ENCODE measurements at places on chromosomes 16 and 17. TPM values are rescaled to one million over a fixed set of nuclear protein-coding genes. Genes with fewer than 3 reads are reported as not detected.

DNA sequence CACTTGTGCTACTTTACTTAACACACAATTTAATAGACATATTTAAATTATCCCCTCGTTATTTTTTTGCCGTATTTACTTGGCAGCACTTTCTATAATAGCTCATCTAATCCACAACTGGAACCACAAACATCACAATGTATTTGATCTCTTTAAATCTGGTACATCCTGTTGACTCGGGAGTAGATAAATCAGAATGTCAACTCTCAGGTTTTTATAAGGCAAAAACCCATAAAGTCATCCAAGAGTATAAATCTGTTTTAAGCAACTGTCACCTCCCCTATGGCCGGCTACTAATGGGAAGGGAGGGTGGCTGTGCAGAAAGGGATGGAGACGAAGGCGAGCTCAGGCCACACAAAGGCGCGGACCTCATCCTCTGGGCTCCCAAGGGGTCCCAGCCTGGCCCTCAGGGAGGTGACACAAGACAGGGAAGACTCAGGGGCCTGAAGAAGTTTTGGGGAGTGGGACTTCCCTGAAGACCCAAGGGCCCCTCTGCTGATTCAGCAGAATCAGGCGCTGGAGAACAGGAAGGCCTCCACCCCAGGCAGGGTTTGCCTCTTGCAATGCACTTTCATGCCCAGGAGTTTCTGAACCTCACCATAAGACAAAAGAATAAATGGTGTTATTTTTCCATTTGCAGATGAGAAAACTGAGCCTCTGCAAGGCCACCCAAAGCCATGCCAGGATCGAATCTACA, 122.5 kb downstream of the ZNF423 start:
- H3K4me1 ChIP-seq, result no peaks in the 10 kb centered on the region
- no peak overlapping the region for H3K4me3 ChIP-seq
- H3K27ac ChIP-seq, result no peak overlapping the region
- DNase-seq, result no peak
- H3K36me3 ChIP-seq, result peaks cover 6% of the 10 kb centered on the region

DNA sequence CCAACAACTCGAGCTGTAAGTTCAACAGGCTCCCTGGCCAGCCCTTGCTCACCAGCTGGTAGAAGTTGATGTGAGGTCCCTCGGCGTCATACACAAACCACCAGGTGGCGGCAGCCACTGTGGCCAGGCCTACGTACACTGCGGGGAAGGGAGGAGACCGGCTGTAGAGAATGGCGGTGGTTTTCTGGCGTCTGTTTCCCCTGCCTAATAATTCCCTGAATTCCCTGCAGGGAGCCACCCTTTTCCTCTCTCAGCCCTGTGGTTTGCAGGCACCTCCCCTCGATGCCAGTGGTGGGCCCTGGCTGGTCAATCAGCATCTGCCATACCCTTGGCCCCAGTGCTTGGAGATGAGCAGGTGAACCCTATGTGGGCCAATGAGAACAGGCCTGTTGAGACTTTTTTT, 18.9 kb upstream of the P2RX1 start:
- no peaks in the 10 kb centered on the region for H3K27me3 ChIP-seq
- peaks cover 14% of the 10 kb centered on the region for H3K36me3 ChIP-seq
- no peak for DNase-seq
- no peak overlapping the region for H3K27ac ChIP-seq
- H3K4me3 ChIP-seq, result no peak overlapping the region

- no peak overlapping the region for H3K27ac ChIP-seq
- H3K27me3 ChIP-seq, result no peaks in the 10 kb centered on the region
- DNase-seq, result no peak
- H3K4me3 ChIP-seq, result no peak overlapping the region
- H3K36me3 ChIP-seq, result no peaks in the 10 kb centered on the region
- H3K4me1 ChIP-seq, result no peaks in the 10 kb centered on the region
Observed at GRCh38 chr16:55773859-55774549, 58.9 kb downstream of the CES1 start.

DNA sequence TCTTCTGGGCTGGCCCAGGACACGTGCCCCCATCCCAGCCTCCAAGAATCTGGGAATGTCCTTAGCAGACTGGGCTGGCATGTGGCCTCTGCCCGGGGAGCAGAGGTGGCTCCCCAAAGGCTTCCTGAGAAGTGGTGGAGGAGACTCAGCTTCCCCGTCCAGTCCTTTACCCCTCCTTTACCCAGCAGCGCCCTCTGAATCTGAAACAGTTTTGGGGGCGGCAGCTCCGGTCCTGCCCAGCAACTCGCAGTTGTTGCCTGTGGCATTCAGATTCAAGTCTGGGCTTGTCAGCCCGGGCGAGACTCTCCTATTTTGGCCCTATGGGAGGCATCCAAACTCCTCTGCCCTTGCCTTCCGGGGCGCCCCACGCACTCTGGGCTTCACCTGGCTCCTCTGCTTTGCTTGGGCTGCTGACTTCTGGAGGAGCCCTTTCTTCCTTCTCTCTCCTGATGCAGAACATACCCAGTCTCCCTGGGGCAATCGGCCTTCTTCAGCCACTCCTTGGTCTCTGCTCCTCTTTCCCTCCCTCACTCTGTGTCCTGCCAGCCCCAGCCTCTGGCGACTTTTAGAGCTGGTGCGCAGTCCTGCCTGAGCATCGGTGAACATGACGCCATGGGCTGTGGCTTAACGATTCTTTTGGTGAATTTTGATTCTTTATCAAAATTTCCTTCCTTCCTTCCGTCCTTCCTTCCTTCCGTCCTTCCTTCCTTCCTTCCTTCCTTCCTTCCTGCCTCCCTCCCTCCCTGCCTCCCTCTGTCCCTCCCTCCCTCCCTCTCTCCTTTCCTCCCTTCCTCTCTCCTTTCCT, 55.2 kb downstream of the CMIP start:
- no peak overlapping the region for H3K27ac ChIP-seq
- no peak overlapping the region for H3K4me3 ChIP-seq
- H3K4me1 ChIP-seq, result peaks cover 46% of the 10 kb centered on the region
- H3K36me3 ChIP-seq, result no peaks in the 10 kb centered on the region

GRCh38 chr16:60459463-60459862, 1576.8 kb downstream of the CDH8 start:
- H3K27ac ChIP-seq, result no peak overlapping the region
- DNase-seq, result no peak
- no peaks in the 10 kb centered on the region for H3K36me3 ChIP-seq
- no peaks in the 10 kb centered on the region for H3K4me1 ChIP-seq
- no peak overlapping the region for H3K4me3 ChIP-seq

GRCh38 chr16:11061629-11062270, 117.4 kb downstream of the CLEC16A start:
- no peaks in the 10 kb centered on the region for H3K27me3 ChIP-seq
- no peak overlapping the region for H3K27ac ChIP-seq
- H3K36me3 ChIP-seq, result peaks cover 12% of the 10 kb centered on the region
- no peak for DNase-seq
- no peak overlapping the region for H3K4me3 ChIP-seq

DNA sequence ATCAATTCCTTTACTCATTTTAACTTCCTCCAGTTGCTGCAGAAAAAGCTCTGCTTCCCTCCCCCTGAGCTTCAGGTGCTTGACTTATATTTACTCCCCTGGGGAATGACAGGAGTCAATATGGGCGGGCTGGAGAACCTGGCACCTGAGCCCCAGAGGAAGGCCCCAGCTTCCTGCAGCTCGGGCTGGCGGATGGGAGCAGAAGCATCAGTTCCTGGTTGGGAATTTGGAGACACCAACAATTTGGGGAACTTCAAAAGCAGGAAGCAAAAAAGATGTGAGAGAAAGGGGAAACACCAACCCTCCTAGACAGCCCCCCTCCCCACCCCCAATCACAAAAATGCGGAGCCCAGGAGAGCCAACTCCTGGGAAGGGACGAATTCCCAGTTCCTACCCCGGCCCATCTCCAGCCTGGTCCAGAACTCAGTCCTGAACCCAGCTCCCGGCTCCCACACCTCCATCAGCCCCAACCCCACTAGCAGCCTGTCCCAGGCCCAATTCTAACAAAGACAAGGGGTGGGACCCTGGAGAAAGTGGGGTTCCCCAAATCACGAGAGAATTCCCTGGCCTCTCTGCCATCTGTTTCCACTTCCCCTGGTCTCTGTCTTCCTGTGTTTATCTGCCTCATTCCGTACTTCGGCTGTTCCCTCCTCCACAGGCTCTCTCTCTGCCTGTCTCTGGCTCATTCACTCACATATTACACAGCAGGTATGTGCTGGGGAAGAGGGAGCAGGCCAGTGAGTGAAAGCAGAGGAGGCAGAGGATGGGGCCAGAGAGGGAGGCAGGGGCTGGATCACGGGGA, 16.2 kb upstream of the ASGR2 start:
- DNase-seq, result no peak
- H3K4me3 ChIP-seq, result peak overlapping the region; percentile 20
- H3K27ac ChIP-seq, result no peak overlapping the region
- H3K27me3 ChIP-seq, result peaks cover 19% of the 10 kb centered on the region
- peaks cover 7% of the 10 kb centered on the region for H3K4me1 ChIP-seq
- no peaks in the 10 kb centered on the region for H3K36me3 ChIP-seq

GRCh38 chr16:19898924-19899604, 14.4 kb upstream of the GPRC5B start:
- no peak overlapping the region for H3K4me3 ChIP-seq
- no peaks in the 10 kb centered on the region for H3K36me3 ChIP-seq
- no peak overlapping the region for H3K27ac ChIP-seq
- no peaks in the 10 kb centered on the region for H3K27me3 ChIP-seq
- H3K4me1 ChIP-seq, result no peaks in the 10 kb centered on the region
- no peak for DNase-seq

DNA sequence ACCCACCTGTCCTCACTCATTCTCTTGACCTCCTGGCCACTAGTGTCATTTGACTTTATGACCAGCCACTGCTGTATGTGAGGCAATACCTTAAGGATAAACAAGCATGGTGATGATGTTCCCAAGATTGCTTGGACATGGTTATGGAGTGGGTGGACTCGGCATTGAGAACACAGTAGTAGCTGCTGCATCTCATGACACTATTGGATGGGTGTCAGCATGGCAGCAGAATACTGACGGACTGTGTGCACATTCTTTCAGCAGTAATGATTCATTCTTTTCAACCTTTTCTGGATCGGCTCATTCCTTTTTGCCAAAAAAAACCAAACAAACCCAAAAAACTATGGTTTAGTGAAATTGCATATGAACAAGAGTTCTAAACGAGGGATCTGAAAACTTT, 13.5 kb downstream of the SPECC1 start:
- H3K4me1 ChIP-seq, result no peaks in the 10 kb centered on the region
- no peak overlapping the region for H3K27ac ChIP-seq
- DNase-seq, result no peak
- no peaks in the 10 kb centered on the region for H3K36me3 ChIP-seq
- H3K4me3 ChIP-seq, result no peak overlapping the region

GRCh38 chr17:31688701-31689100, 170.3 kb downstream of the COPRS start:
- no peak overlapping the region for H3K4me3 ChIP-seq
- no peaks in the 10 kb centered on the region for H3K27me3 ChIP-seq
- H3K36me3 ChIP-seq, result no peaks in the 10 kb centered on the region

- DNase-seq, result peak; percentile 21
- H3K27ac ChIP-seq, result no peak overlapping the region
- H3K4me3 ChIP-seq, result no peak overlapping the region
- no peaks in the 10 kb centered on the region for H3K4me1 ChIP-seq
- no peaks in the 10 kb centered on the region for H3K27me3 ChIP-seq
Observed at GRCh38 chr16:19513377-19514053, 8.4 kb downstream of the GDE1 start.

- no peak overlapping the region for H3K4me3 ChIP-seq
- peaks cover 83% of the 10 kb centered on the region for H3K36me3 ChIP-seq
- H3K27ac ChIP-seq, result no peak overlapping the region
Observed at GRCh38 chr17:79083191-79083971, 8.8 kb downstream of the ENGASE start.

- no peaks in the 10 kb centered on the region for H3K4me1 ChIP-seq
- H3K27me3 ChIP-seq, result no peaks in the 10 kb centered on the region
- H3K27ac ChIP-seq, result no peak overlapping the region
- no peak for DNase-seq
- no peak overlapping the region for H3K4me3 ChIP-seq
Observed at GRCh38 chr17:57415751-57416207, 159.5 kb downstream of the MSI2 start.

DNA sequence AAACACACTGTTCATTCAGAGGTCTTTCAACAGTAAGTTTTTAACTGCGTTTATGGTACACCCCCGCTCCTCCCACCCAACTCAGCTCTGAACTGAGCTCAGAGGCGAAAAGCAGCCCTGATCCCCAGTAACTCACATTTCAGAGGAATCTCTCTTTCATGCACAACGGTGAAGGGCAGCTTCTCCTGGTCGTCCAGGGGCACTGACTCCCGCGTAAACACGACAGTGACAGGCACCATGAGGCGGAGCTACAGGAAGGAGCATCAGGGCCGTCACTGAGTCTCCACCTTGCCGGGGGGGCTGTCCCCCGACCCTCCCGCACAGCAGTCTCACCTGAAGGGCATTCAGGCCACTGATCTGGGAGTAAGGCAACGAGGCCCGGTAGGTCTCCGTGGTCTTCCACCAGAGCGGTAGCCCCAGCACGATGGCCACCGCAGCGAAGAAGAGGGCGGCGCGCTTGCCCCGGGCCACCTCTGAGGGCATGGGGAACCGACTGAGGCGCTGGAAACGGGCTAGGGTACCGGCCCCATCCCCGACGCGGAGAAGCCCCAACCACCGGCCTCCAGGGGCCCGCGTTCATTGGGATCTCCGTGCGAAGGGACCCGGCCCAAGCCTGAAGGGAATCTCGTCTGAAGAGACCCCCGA, 486 bp downstream of the PIGS start:
- peaks cover 33% of the 10 kb centered on the region for H3K4me1 ChIP-seq
- H3K27ac ChIP-seq, result peak overlapping the region; percentile 73
- H3K36me3 ChIP-seq, result peaks cover 9% of the 10 kb centered on the region
- H3K4me3 ChIP-seq, result peak overlapping the region; percentile 76
- no peaks in the 10 kb centered on the region for H3K27me3 ChIP-seq

- H3K36me3 ChIP-seq, result peaks cover 44% of the 10 kb centered on the region
- H3K4me1 ChIP-seq, result peaks cover 93% of the 10 kb centered on the region
- no peak overlapping the region for H3K4me3 ChIP-seq
- DNase-seq, result no peak
Observed at GRCh38 chr17:77150196-77150595, 9.4 kb downstream of the SEC14L1 start.

GRCh38 chr17:40992666-40993065, 1.3 kb downstream of the KRTAP3-3 start:
- no peak overlapping the region for H3K4me3 ChIP-seq
- peaks cover 4% of the 10 kb centered on the region for H3K27me3 ChIP-seq

DNA sequence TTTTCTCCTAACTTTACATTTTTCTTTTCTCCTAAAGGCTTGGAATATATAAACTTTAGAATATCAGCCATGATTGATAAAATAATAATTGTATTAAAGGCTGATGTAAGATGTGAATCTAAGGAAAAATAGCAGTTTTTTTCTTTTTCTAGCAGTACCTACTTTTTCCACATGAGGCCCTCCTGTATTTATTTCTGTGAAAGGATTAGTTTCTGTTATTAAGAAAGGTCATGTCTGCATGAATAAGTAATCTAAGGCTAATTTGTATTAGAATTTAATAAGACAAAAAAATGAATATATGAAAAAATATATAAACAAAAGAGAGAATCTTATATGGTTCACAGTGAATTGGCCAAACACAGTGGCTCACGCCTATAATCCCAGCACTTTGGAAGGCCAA, 85.3 kb downstream of the STXBP4 start:
- H3K4me3 ChIP-seq, result no peak overlapping the region
- H3K36me3 ChIP-seq, result no peaks in the 10 kb centered on the region
- H3K4me1 ChIP-seq, result no peaks in the 10 kb centered on the region
- no peaks in the 10 kb centered on the region for H3K27me3 ChIP-seq
- no peak overlapping the region for H3K27ac ChIP-seq
- DNase-seq, result no peak

Gene AANAT
- not detected for total RNA-seq

Gene RASL10B
- total RNA-seq, result 17.9 TPM

Gene FBXL16
- 0.57 TPM for total RNA-seq

Gene ENPP7
- not detected for total RNA-seq

Gene KCNG4
- not detected for total RNA-seq

Gene UTP18
- total RNA-seq, result 29.3 TPM

All from esophagus muscularis mucosa (tissue), 4 donors.